Hair follicle dermal papilla cell (primary cell): ENCODE measurements at places on chromosomes 3 and 15. TPM values are rescaled to one million over a fixed set of nuclear protein-coding genes. Genes with fewer than 3 reads are reported as not detected.

Gene CLSTN2
- 1.3 and 2.8 TPM in 2 replicates for total RNA-seq

Gene SEMA3F
- total RNA-seq: 3.6 and 4.5 TPM in 2 replicates

Gene HAPLN3
- total RNA-seq: 2.9 and 5.0 TPM in 2 replicates

Gene NEDD4
- 41.5 and 49.5 TPM in 2 replicates for total RNA-seq

Gene FBXL22
- 0.49 and 1.1 TPM in 2 replicates for total RNA-seq

Gene PDZRN3
- 108 and 137 TPM in 2 replicates for total RNA-seq
